T47D (cell line): ENCODE measurements at places on chromosomes 2 and 18.

- DNase-seq = no peak
These were observed 60.5 kb downstream of the KLHL29 start for GRCh38 chr2:23445450-23445868.

- DNase-seq = no peak
These were observed 285.1 kb downstream of the TNS1 start for GRCh38 chr2:217717646-217718045.

GRCh38 chr18:64695851-64696553, 547.1 kb upstream of the LINC00305 start:
- no peak for DNase-seq

- DNase-seq = no peak
These were observed at the start of gene COLEC12 for GRCh38 chr18:500632-501405. TSS of gene COLEC12 (minus strand) at chr18:500701. CDS start at chr18:500514, 187 bp downstream.

GRCh38 chr2:223008162-223008561, 43.8 kb upstream of the KCNE4 start:
- DNase-seq = no peak

- peak; percentile 84 for DNase-seq
These were observed 410 bp upstream of the TGIF1 start for GRCh38 chr18:3449512-3450011.
